Activated naive CD8-positive, alpha-beta T cell treated with anti-CD3 and anti-CD28 coated beads, Interleukin-2, amount 10 ng/mL, durations not matched to agents 7 days and 5 days (primary cell): ENCODE measurements at places on chromosomes 7 and 10. TPM values are rescaled to one million over a fixed set of nuclear protein-coding genes. Genes with fewer than 3 reads are reported as not detected.

Gene STEAP2
- total RNA-seq: not detected

Gene POM121L12
- not detected for total RNA-seq

Gene PNLIPRP2
- total RNA-seq: not detected

Gene NRF1
- 33.6 TPM for total RNA-seq

Gene PTCD1
- total RNA-seq: 10.7 TPM

- DNase-seq: no peak
Observed at GRCh38 chr7:98315318-98315993, 34.0 kb downstream of the BRI3 start.

GRCh38 chr10:124564881-124565280, 103.3 kb downstream of the LHPP start:
- DNase-seq: no peak

DNA sequence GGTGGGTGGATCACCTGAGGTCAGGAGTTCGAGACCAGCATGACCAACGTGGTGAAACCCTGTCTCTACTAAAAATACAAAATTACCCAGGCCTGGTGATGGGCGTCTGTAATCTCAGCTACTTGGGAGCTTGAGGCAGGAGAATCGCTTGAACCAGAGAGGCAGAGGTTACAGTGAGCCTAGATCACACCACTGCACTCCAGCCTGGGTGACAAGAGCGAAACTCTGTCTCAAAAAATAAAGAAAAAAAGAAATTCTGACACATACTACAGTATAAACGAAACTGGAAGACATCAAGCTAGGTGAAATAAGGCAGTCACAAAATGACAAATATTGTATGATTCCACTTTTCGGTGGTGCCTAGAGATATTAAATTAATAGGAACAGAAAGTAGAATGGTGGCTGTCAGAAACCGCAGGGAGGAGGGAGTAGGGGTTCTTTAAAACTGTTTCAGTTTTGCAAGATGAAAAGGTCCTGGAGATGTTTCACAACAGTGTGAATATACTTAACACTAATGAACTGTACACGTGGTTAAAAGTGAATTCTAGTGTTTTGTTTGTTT, 23.2 kb downstream of the PILRA start:
- DNase-seq: no peak

- DNase-seq: no peak
Observed at GRCh38 chr10:10313149-10313835, 704.4 kb upstream of the CELF2 start.

GRCh38 chr10:104368381-104368780, 14.7 kb downstream of the CFAP58 start:
- DNase-seq: no peak

DNA sequence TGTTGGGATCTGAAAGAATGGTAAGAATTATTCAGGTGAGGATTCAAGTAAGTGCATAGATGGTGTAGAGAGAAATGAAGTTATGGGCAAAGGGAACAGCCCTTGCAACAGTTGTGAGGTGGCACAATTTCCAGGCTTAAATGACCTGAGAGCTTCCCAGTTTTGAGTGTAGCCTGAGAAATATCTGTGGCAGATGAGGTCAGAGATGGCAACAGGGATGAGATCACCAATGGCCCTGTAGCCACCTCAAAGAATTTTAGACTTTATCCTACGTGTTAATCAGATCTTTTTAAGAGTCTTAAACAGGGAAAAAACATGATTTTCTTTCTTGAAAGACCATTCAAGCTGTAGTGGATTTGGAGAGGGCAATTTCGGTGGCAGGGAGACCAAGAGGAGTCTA, 1.9 kb upstream of the NRF1 start:
- no peak for DNase-seq

DNA sequence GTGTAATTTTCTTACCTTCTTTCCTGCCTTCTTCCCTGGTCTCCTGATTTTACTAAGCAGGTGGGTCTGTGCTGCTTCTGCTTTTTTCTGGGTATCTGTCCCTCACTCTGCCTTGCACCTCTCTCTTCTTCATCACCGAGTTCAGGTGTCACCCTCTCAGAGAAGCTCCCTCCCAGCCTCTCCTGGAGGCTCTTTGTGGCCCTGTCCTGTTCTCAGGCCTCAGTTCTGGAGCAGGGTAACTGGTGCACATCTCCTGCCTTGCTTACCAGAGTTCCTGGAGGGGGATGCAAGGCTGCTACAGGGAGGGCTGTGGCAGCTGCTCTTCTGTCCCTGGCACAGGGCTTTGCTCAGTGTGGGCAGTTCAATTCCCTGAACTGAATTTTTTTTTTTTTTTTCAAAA, 66.1 kb downstream of the RBM33 start:
- DNase-seq: no peak

- DNase-seq: peak; percentile 58
Observed at GRCh38 chr10:132420981-132421846, 24.2 kb downstream of the PWWP2B start.

GRCh38 chr10:72981882-72982529, 27.4 kb upstream of the PLA2G12B start:
- no peak for DNase-seq

DNA sequence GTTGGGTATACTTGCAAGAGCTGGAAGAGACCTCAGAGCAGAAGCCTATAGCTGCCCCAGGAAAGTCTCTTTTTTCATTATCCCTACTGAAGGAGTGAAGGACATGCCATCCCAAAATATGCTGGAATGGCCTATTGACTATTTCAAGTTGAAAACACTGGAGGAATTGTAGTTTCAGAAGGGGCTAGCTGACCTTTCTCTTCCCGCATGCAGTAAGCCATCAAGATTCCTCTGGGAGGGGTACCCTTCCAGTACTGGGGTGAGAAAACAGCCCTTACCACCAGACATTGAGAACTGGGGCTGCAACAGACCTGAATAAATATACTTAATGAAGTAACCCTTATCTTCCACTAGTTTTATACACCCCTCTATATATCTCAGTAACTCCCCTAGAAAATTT, 41.7 kb downstream of the CHCHD3 start:
- no peak for DNase-seq

GRCh38 chr7:123635551-123636359, 19.9 kb upstream of the LMOD2 start:
- DNase-seq: no peak

DNA sequence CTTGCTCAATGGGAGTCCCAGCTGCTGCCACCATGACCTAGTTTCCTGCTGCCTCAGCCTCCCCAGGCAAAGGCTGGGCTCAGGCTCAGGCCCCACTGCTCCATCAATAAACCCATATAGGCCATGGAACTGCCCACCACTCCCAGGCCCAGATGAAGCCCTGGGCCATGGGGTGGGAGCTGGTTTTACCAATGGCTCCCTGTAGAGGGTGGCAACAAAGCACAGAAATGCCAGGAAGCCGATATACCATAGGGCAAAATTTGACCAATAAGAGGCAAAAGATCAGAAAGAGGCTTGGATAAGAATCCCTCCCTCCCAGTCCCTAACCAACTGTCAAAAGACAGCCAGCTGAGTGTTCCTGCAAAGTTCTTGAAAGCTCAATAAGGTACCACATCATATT, 101.8 kb upstream of the DOCK1 start:
- DNase-seq: no peak

- no peak for DNase-seq
Observed at GRCh38 chr10:76543655-76544054, 1094.0 kb downstream of the KCNMA1 start.
